ENCODE measurements at places on chromosomes 11 and 22.
A peak's percentile ranks its signal among the peaks of the same experiment; 100 is the strongest.

DNA sequence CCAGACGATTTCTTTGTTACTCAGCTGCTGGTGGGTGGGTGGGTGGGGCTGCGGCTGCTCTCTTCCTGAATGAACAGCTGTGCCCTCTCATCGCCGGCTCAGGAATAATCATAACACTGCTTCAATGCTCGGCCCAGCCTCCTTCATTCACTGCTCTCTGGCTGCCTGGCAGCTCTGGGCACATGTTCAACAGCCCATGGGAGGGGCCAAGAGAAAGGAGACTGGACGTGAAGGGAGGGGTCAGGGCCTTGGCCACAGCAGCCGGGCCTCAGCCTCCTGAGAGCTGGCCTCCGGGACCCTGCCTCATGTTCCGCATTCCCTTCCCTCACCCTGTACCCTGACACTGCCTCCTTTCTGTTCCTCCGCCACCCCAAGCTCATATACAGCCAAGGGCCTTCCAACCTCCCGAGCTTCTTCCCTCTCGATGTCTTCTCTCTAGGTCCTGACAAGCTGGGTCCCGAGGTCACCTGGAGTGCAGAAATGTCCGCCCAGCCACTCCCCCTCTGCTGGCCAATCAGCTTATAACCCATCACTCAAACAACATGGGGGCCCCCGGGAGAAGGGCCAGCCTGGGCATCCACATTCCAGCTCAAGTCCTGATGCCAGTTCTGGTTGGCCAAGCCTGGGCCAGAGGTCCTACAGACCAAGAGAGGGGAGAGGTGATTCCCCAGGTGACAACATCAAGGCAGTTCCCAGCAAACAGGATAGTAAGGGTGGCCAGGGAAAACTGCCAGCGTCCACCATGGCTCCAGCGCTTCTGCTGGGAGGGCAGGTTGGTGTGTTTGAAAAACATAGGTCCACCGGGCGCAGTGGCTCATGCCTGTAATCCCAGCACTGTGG, 3.2 kb upstream of the CSDC2 start:
- DNase-seq = no peak

- DNase-seq = no peak
Measured at GRCh38 chr11:44837661-44838060, 110.9 kb downstream of the TSPAN18 start.

DNA sequence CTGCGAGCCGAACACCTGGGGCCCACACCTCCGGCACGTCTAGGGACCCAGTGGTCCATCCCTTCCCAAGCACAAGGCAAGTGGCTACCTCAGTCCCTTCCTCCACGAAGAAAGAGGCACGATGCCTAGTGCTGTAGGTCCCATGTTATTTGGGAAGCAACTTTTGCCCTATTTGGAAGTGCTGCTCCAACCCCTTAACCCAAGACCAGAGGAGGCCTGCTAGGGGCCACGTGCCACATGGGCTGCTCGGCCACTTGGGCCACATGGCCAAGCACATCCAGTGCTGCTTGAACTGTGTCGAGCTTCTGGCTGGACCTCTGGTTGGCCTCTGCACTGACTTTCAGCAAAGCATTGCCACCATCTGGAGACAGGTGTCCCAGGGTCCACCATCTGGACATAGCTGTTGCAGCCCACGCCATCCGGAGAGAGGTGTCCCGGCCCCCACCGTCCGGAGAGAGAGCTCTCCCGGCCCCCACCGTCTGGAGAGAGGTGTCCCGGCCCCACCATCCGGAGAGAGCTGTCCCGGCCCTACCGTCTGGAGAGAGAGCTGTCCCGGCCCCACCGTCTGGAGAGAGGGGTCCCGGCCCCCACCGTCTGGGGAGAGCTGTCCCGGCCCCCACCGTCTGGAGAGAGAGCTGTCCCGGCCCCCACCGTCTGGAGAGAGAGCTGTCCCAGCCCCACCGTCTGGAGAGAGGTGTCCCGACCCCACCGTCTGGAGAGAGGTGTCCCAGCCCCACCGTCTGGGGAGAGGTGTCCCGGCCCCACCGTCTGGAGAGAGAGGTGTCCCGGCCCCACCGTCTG, 6.5 kb upstream of the B4GALNT4 start:
- DNase-seq = no peak

DNA sequence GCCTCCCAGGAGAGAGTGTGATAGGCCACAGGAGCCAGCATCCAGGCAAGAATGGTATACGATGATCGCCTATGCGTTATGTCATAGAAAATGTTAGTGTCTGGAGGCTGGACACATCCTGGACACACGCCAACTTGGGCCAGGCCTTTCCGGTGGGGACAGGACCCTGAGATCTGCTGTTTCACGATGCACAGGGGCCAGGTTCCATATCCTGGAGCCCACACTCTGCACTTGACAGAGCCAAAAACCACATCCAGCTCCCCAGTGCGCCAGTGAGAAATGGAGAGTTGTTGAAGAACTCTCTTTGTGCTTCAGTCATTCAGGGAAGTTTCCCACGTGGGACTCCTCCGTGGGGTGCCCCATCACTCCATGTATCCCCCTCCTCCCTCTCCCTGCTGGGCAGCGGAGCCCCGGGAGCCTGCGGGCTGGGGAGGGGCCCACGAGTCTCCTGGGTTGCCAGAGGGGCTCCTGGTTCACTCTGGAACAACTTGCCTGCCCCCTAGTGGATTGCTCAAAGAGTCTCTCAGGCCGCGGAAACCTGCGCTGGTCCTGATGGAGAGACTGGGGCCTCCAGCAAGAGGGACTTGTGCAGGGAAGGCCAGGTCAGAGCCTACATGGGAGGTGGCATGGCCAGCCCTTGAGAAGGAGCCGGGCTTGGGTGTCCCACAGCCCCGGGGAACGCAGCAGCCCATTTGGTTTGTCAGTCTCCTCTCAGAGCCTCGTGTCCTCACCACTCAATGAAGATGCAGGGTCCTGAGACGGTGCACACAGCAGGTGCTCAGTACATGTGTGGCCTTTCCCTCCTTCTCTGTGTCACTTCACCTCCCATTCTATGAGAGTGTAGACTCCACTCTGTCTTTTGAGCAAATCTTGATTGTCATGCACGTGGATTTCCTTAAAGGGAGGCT, 10.2 kb upstream of the LRRC32 start:
- DNase-seq = peak; percentile 88

DNA sequence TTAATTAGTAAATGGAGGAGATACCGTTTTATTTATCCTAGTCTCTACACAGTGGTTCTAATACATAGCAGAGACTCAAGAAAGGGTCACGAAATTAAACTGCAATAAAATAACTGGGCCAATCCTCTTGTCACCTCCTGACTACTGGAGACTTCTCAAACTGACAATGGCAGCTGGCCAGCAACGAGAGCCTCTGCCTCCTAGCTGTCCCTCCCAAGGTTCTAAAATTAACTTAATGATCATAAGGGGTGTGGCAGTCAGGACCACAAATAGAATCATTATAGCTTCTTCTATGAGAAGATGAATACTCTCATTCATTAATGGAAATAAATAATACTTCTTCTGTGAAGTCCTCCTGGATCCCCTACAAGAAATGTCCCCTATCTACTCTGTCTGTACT, 63.8 kb upstream of the APOA1 start:
- peak; percentile 54 for DNase-seq

GRCh38 chr11:35357923-35358322, 61.4 kb downstream of the SLC1A2 start:
- DNase-seq = no peak

DNA sequence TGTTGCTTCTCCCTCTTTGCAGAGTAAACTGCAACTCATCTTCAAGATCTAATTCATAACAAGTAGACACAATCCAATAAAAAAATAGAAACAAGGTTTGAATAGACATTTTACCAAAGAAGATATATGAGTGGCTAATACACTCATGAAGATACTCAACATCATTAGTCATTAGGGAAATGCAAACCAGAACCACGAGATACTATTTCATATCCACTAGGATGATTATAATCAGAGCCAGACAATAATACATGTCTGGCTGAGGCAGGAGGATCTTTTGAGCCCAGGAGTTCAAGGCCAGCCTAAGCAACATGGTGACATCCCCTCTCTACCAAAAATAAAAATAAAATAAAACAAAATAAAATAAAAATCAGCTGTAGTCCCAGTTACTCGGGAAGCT, 85.0 kb downstream of the ATG16L2 start:
- no peak for DNase-seq

DNA sequence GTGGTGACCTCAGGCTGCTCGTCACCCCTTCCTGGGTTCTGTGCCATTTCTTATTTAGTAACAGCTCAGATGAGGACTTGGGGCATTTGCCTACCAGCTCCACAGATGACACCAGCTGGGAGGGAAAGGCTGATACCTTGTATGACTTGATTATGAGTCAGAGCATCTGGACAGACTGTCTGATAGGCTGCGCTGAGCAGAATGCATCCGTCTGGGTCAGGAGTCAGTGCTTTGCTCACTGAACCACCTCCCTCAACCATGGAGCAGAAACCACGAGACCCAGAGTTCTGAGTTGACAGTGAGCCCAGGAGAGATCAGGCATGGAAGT, 6.8 kb downstream of the ST14 start:
- DNase-seq = no peak

- DNase-seq = no peak
Measured at GRCh38 chr11:125233736-125234275, 69.3 kb downstream of the PKNOX2 start.

Measured in hematopoietic multipotent progenitor cell treated with erythropoietin and hydrocortisone succinate and interleukin-3 and kit ligand, for 4 days (in vitro differentiated cells).